ENCODE measurements at places on chromosomes 5 and 9.

DNA sequence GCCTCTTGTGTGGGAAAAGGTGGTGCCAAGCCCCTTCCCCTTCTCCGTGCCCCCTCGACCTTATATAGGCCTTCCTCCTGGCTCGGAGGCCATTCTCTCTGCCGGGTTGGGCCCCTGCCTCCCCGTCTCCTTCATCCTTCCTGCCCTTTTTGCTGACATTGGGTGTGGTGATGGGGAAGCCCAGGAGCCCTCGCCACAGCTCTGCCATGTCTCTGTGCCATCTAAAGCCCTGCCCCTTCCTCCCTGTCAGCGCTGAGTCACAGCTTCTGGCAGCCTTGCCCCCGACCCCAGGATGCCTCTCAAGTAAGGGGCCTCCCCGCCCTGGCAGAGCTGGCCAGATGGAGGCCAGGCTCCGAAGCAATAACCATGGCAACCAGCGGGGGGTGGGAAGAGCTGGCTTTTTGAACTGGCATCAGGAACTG lies 30.4 kb downstream of the JADE2 start:
- H3K27ac ChIP-seq = peak overlapping the region; percentile 35
- no peak overlapping the region for H3K4me3 ChIP-seq
- no peaks in the 10 kb centered on the region for H3K27me3 ChIP-seq
- peak; percentile 39 for DNase-seq

DNA sequence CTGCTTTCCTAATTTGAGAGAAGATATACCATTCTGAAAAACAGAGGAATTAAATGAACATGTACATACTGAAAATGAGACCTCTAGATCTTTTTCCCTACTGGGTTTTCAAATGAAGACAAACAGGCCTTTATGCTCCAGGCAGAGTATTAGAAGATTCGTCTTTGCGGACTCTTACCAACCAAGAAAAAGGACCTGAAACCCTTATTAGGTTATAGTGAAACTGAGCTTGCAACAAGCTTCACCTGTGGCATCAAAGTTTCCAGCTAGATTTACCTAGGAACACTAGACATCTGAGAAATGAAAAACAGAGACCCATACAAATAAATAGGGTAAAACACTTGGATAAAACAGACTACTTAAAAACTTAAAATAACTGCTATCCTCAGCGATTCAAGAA lies 46.3 kb downstream of the SMIM15 start:
- no peak overlapping the region for H3K27ac ChIP-seq
- H3K36me3 ChIP-seq = no peaks in the 10 kb centered on the region
- H3K27me3 ChIP-seq = no peaks in the 10 kb centered on the region
- H3K4me3 ChIP-seq = no peak overlapping the region

- no peak for DNase-seq
- H3K27me3 ChIP-seq = no peaks in the 10 kb centered on the region
Measured at GRCh38 chr9:82996941-82997340, 66.0 kb downstream of the RASEF start.

DNA sequence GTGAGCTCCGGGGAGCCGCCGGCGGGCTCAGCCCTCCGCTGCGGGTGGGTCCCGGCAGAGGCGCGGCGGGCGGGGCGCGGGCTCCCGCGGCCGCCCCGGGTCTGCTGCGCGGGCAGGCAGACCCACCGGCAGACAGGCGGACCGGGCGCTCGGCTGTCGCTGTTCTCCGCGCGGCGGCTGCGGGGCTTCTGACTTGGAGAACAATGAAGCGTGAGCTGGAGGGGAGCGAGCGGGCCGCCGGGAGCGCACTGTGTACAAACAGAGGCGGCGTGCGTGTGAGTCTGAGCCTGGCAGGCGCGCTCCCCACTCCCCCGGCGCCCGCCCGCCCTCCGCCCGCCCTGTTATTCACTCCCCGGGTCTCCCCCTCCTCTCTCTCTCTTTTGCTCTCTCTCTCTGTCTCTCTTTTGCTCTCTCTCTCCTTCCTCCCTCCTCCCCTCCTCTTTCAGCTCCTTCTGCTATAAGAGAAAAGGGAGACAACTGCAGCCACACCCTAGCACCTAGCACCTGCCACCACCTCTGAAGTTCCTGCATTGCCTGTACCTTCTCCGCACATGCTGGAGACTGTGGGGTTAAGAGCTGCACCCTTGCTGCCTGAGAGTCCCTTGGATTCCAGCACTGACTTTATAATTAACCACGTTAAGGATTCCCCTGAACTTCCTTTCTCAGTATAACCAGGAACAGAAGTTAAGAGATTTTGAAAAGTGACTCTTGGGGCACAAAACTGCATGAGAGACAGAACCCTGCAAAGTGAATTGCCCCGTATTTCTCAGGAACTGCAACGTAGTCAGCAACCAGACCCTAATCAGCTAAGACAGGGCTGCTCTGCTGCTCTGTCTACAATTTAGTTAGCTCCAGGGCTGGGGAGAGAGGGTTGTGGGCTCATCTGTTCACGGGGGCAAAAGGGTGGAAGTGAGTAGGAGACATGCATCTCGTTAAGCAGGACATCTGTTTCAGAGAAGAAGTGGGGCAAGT lies at the start of gene EDIL3:
Gene EDIL3 (minus strand): TSS at position 277 of the 972 bp plus-strand sequence. CDS start 506 bp downstream, outside the sequence.
- H3K4me1 ChIP-seq = peaks cover 3% of the 10 kb centered on the region
- H3K36me3 ChIP-seq = no peaks in the 10 kb centered on the region
- DNase-seq = peak; percentile 59
- no peak within 1 kb of the TSS for H3K27ac ChIP-seq
- peaks cover 4% of the 10 kb centered on the region for H3K27me3 ChIP-seq
- peak within 1 kb of the TSS; percentile 88 for H3K4me3 ChIP-seq

GRCh38 chr5:102542057-102542456 lies 43.3 kb upstream of the SLCO6A1 start:
- no peak for DNase-seq
- no peaks in the 10 kb centered on the region for H3K4me1 ChIP-seq
- H3K27me3 ChIP-seq = no peaks in the 10 kb centered on the region

GRCh38 chr5:98772415-98773213 lies 849 bp upstream of the RGMB start:
- no peaks in the 10 kb centered on the region for H3K27me3 ChIP-seq
- H3K4me1 ChIP-seq = peaks cover 9% of the 10 kb centered on the region
- H3K36me3 ChIP-seq = peaks cover 64% of the 10 kb centered on the region
- DNase-seq = peak; percentile 85

DNA sequence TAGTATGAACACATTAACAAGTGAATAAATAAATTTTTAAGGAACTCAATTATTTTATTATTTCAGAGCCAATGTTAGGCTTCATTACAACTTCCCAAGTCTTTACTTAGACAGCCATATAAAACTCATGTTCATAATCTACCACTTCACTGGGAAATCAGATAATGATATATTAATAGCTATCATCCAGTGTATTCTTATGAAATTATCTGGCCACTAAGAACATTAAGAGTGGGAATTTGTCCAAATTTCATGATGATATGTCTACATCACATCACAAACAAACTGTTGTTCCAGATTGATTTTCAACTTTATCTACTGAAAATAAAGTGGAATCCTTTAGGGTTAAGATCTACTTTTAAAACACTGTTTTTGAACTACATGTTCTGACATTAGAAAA lies 668.6 kb downstream of the EFNA5 start:
- no peak overlapping the region for H3K27ac ChIP-seq
- no peaks in the 10 kb centered on the region for H3K27me3 ChIP-seq
- H3K4me3 ChIP-seq = no peak overlapping the region
- H3K4me1 ChIP-seq = no peaks in the 10 kb centered on the region
- H3K36me3 ChIP-seq = no peaks in the 10 kb centered on the region

DNA sequence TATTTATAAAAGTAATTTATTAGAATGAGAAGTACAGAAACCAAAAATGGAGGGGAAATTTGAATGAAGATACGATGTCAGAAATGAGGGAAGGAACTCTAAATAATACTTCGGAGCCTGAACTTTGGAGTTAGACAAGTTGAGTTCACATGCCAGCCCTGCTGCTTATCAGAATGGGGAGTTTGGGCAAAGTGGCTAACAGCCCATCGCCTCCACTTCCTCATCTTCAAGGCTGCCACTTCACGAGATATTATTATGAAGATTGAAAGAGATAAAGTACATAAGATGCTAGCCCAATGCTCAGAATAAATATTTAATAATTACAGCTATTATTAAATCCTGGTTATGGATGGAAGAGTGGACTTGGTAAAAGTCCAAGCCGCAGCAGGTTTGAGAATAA lies 56.2 kb upstream of the ABCA1 start:
- H3K36me3 ChIP-seq = no peaks in the 10 kb centered on the region
- H3K27ac ChIP-seq = no peak overlapping the region

GRCh38 chr5:177553671-177554429 lies 513 bp downstream of the FAM193B start:
- H3K36me3 ChIP-seq = peaks cover 7% of the 10 kb centered on the region
- no peaks in the 10 kb centered on the region for H3K27me3 ChIP-seq
- peak overlapping the region; percentile 86 for H3K4me3 ChIP-seq
- DNase-seq = no peak
- H3K4me1 ChIP-seq = peaks cover 5% of the 10 kb centered on the region
- peak overlapping the region; percentile 24 for H3K27ac ChIP-seq

DNA sequence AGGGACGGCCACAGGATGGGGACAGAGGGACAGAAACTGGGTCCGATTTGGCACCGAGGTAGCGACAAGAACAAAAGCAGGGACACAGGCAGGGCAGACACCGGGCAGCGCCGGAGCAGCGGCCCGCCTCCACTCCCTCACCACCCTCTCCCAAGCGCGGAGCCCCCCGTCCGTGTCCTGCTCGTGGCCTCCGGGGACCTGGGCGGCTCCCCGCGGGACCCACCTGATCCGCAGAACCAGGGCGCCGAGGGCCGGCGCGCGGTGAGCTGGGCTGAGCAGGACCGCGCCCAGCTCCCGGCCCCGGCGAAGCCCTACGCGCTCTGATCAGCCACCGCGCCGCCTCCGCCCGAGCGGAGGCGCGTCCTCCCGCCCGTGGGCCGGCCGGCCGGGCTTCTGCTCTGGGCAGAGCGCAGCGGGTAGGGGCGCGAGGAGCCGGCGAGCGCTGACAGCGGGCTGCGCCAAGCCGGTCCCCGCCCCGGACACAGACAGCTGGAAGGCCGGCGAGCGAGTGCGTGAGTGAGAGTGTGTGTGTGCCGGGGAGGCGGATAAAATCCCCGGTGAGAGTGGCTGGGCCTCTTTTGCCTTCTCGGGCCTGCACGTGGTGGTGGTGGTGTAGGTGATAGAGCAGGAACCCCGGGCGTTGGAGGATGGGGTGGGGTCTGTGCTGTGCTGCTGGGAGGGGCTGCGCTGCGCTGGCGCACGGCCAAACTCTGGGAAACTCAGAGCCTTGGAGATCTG lies at the start of gene GGTA1:
Gene GGTA1 (minus strand): TSS at position 418 of the 738 bp plus-strand sequence. CDS start 31,922 bp downstream, outside the sequence.
- peaks cover 9% of the 10 kb centered on the region for H3K4me1 ChIP-seq
- no peaks in the 10 kb centered on the region for H3K36me3 ChIP-seq
- no peak within 1 kb of the TSS for H3K27ac ChIP-seq
- peaks cover 59% of the 10 kb centered on the region for H3K27me3 ChIP-seq
- H3K4me3 ChIP-seq = peak within 1 kb of the TSS; percentile 33
- DNase-seq = peak; percentile 54

DNA sequence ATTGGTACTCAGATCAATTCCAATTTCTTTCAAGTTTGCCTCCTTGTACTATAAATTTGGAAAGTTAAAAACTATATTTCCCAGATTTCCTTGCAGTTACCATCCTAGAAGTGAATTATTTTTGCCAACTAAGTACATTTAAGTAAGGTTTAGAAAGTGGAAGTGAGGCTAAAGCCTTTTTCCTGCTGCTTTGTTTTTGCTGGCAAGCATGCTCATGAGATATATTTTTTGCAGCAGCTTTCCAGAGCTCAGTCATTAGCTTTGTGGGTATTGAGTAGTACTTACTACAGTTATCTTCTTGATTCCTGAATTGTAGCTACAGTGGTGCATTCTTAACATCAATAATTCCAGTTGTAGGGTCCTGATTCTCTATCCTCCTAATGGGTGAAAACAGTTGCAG lies 3.5 kb upstream of the BTF3 start:
- H3K4me3 ChIP-seq = no peak overlapping the region
- H3K36me3 ChIP-seq = peaks cover 6% of the 10 kb centered on the region
- H3K27ac ChIP-seq = no peak overlapping the region
- no peak for DNase-seq

GRCh38 chr5:79795764-79796398 lies 106.2 kb downstream of the CMYA5 start:
- no peaks in the 10 kb centered on the region for H3K36me3 ChIP-seq
- H3K27ac ChIP-seq = no peak overlapping the region
- no peak for DNase-seq

GRCh38 chr9:88342246-88342645 lies 46.0 kb upstream of the SPIN1 start:
- DNase-seq = no peak
- H3K27ac ChIP-seq = no peak overlapping the region
- H3K36me3 ChIP-seq = no peaks in the 10 kb centered on the region
- H3K4me3 ChIP-seq = no peak overlapping the region
- H3K4me1 ChIP-seq = peaks cover 2% of the 10 kb centered on the region

GRCh38 chr5:124655921-124656511 lies 90.4 kb downstream of the ZNF608 start:
- H3K36me3 ChIP-seq = peaks cover 5% of the 10 kb centered on the region
- H3K4me3 ChIP-seq = no peak overlapping the region
- no peak for DNase-seq
- H3K27ac ChIP-seq = no peak overlapping the region
- H3K27me3 ChIP-seq = no peaks in the 10 kb centered on the region
- H3K4me1 ChIP-seq = peaks cover 49% of the 10 kb centered on the region

DNA sequence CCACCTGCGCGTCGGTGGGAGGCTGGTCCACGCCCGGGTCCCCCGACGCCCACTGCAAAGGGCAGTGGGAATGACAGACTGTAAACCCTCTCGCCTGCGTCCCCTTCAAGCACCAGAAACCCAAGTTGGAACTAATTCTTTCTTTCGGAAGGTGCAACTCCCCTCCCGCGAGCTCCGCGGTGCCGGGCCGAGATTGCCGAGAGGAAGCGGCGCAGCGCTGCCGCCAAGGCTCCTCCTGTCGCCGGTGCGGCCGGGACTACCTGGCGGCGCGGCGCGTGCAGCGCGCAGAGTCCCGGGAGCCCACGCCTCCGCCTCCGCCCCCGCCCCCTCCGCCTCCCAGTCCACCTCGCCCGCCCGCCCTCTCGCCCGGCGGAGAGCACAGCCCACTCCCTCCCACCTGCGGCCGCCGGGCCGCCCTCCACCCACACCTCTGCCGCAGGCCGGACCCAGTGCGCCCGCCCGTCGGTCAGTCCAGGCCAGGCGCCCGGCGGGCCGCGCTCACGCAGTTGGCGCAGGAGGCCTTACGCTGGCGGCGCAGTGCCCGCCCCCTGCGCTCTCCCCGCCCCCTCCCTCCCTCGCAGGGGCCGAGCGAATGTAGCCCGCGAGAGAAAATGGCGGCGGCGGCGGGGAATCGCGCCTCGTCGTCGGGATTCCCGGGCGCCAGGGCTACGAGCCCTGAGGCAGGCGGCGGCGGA lies at the start of gene MAP3K1:
Gene MAP3K1 (plus strand): TSS at position 587 of the 695 bp plus-strand sequence. CDS start 25 bp downstream, at position 612.
- H3K27me3 ChIP-seq = peaks cover 37% of the 10 kb centered on the region
- no peaks in the 10 kb centered on the region for H3K36me3 ChIP-seq
- H3K27ac ChIP-seq = peak within 1 kb of the TSS; percentile 77
- peak within 1 kb of the TSS; percentile 81 for H3K4me3 ChIP-seq
